ENCODE measurements at places on chromosomes 4 and X.

DNA sequence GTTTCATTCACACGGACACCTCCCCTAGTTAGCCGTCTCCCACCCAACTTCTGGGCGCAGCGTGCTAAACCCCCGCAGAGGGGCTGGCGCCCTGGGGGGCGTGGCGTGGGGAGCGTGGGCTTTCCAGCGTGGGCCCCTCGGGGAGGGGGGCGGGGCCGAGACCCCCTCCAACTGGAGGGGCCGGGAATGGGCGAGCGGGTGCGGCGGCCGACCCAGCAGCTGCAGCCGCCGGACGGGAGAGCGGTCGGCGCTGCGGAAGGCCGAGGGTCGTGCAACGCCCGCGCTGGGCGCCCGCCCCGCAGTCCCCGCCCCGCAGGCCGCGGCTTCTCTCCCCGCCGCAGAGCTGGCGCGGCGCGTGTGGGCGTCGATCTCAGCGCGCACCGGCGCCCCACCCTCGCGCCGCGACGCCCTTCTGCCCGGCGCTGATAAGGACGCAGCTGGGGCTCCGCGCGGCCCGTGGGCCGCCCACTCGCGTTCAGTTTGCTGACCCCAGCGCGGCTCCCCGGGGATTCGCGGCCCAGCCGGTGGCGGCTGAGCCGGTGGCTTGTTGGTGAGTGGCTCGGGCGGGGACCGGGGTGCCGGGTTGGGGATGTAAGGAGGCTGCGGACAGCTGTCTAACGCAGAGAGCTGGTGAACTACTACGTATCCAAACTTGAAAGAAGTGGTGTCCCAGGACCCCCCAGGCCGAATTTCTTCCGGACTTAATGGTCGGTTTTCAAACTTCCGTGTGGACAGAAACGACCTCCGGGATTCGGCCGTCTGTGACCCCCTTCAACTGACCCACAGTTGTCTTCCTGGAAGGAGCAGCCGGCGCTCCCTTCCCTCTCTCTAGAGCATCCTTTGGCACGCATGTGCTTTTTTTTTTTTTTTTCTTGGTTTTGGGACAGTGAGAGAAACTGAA lies 1.5 kb downstream of the FHDC1 start:
- DNase-seq = no peak

DNA sequence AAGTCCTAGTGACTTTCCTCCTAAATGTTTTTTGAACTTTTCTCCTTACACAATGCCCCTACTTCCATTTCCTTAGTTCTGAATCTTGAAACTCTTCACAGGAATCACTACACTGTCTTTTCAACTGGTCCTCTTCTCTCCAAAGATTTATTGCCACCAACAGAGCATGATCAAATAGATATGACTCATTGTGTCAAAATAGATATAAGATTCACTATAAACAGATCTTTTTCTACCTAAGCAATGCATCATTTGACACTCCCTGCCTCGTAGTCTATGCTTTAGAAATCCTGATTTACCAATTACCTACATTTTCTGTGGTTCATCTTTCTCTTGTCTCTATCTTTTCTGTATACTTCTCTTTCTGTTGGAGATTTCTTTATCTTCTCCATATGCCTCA lies 789.6 kb upstream of the SLIT2 start:
- no peak for DNase-seq

DNA sequence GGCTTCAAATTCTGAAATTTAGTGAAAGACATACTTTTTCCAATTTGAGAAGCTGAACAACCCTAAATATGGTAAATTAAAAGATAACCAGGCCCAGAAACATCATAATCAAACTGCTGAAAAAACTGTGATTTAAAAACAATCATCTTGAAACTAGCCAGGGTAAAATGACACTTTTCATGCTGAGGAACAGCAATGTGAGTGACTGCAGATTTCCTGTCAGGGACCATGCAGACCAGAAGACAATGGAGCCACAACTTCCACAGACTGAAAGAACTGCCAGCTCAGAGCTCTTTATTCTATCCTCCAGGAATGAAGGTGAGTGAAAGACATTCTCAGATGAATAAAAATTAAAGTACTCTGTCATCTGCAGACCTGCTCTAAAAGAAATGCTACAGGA lies 73.3 kb downstream of the NAT8L start:
- no peak for DNase-seq

GRCh38 chr4:40327340-40327739 lies 7.8 kb upstream of the CHRNA9 start:
- no peak for DNase-seq

- DNase-seq = no peak
Measured at GRCh38 chr4:151407466-151408379, 1.3 kb upstream of the FHIP1A start.

DNA sequence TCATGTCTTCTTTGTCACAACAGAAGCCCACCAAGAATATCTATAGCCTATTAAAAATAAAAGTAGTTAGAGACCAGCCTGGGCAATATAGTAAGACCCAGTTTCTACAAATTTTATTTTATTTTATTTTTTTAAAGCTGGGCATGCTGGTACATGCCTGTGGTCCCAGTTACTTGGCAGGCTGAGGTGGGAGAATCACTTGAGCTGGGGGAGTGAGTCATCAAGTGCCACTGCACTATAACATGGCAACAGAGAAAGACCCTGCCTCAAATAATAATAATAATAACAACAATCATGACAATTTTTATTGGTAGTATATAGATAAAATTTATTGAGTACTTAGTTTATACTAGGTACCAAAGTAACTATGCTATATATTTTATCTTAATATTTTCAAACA lies 93.0 kb upstream of the NPFFR2 start:
- no peak for DNase-seq

Data from DMS79 (cell line).